ENCODE measurements at places on chromosomes 16 and 17.

- no peak for DNase-seq
Observed at GRCh38 chr16:53898993-53899392, 195.0 kb downstream of the FTO start.

DNA sequence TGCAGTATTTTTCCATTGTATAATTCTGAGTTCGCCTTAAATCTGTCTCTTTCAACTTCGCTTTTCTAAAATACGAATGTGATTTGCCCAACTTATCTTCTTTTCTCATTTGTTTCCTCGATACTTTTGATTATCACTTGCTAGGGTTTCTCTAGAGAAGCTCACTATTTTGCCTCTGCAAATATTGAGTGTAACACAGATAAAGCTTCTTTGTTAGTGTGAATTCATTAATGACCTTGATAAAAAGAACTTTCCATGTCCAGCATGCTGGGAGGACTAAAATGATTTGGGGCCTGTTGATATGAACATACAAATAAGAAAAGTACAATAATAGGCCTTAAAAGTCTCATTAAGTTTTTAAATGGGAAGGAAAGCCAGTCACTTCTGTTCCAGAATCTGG, 303.3 kb downstream of the MAP2K6 start:
- no peak for DNase-seq

DNA sequence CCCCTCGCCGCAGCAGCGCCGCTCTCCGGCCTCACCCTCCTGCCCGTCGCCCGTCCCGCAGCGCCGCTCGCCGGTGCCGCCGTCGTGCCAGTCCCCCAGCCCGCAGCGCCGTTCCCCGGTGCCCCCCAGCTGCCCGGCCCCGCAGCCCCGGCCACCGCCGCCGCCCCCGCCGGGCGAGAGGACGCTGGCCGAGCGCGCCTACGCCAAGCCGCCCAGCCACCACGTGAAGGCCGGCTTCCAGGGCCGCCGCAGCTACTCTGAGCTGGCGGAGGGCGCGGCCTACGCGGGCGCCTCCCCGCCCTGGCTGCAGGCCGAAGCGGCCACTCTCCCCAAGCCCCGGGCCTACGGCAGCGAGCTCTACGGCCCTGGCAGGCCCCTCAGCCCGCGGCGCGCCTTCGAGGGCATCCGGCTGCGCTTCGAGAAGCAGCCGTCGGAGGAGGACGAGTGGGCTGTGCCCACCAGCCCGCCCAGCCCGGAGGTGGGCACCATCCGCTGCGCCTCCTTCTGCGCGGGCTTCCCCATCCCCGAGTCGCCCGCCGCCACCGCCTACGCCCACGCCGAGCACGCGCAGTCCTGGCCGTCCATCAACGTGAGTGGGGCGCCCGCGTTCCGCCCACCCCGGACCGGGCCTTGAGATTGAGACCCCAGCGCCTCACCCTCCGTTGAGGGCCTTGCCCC, 15.0 kb downstream of the TBKBP1 start:
- no peak for DNase-seq

- DNase-seq, result peak; percentile 76
Observed at GRCh38 chr17:38322156-38322779, 21.5 kb downstream of the GPR179 start.

DNA sequence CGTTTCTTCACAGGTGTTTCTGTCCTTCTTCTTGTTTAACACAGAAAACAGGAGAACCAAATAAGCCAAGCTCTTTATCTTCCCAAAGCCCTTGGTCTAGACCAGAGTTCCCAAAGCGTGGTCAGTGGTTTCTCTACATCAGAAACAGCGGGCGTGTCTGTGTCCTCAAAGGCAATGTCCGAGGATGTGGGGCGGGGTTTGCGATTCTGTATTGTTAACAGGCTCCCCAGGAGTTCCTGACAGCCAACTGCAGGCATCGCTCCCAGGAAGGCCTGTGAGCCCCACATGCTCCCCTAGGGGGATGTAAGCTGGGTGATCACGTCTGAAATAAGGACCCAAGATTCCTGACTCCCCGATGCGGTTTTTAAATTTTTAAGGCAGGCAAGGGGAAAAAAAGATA, 28.4 kb upstream of the SLC25A19 start:
- DNase-seq, result no peak

DNA sequence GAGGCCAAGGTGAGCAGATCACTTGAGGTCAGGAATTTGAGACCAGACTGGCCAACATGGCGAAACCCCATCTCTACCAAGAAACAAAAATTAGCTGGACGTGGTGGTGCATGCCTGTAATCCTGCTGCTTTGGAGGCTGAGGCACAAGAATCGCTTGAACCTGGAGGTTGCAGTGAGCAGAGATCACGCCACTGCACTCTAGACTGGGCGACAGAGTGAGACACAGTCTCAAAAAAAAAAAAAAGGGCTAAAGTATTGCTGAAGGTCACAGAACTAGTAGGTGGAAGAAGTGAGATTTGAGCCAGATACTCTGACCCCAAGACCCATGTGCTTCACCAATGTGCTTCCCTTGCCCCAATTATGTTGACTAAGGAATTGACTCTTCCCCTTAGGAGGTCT, 112.0 kb downstream of the NPIPB5 start:
- no peak for DNase-seq

DNA sequence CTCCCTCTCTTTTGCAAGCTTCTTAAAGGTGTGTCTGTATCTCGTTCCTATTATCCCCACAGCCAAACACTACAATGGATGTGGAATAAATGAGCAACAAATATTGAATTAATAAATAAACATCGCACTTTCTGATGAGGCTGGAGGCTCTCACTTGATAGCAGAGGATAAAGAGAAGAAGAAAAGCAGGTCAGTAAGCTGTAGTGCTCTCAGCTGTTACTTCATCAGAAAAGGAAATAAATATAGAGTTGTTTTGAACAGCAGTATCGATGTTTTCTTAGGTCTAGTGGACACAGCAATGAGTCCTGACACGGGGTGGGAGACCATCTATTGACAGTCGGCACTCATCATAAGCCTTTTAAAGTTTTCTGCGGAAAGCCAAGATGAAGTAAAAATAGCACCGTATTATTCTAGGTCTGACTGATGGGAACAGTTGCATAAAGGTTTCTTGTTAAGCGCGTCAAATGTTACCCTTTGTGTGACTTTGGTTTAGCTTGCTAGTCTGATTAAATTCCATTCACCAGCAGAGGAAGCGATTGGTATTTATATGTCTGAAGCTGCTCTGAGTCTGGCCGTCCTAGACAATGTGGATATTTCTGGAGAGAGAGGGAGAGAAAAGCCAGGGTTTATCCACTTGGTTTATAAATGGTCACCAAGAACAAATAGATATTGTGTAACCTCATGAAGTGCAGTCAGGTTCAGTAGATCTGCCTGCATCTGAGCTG, 646.1 kb downstream of the CDH11 start:
- DNase-seq, result no peak
